ACHN (cell line): ENCODE measurements at places on chromosomes 16 and 17.

- no peak for DNase-seq
These were observed 37.1 kb downstream of the AMFR start for GRCh38 chr16:56388209-56388608.

- DNase-seq = no peak
These were observed 217.5 kb upstream of the CHMP6 start for GRCh38 chr17:80774146-80774545.

GRCh38 chr17:17564896-17565295 is 26.6 kb downstream of the PEMT start:
- no peak for DNase-seq

- DNase-seq = no peak
These were observed 73.9 kb upstream of the SOX9 start for GRCh38 chr17:72046643-72047612.

DNA sequence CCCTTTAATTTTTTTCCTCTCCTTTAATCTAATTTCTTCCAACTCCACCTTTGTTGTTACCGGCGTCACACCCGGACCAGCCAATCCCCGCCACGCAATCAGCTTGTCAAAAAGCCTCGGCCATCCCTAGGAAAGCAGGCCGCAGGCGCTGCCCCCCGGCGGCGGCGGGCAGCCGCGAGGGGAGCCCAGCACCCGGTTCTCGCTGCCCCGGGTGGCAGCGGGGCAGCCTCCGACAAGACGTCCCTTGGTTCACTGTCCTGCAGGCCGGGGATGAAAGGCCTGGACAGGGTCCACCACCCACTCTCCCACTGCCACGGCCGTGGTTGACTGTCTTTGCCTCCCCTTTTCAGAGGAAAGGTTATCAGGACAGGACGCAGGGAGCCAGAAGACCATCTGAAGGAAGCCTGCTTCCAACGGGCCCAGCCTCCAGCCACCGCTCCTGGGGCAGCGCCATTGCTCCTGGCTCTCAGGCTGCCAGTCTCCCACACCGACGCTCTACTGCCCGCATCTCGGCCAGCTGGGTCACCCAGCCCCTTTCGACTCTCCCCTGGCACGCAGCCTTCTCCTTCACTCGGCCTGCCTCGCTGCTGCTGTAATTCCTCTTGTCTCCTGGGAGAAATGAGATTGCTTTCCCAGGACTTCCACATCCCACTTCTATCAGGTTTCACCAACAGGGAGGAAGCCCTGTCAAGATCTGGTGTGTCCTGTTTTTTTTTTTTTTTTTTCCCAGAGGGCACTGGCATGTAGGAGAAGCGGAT is 2.8 kb upstream of the UBTF start:
- peak; percentile 85 for DNase-seq

DNA sequence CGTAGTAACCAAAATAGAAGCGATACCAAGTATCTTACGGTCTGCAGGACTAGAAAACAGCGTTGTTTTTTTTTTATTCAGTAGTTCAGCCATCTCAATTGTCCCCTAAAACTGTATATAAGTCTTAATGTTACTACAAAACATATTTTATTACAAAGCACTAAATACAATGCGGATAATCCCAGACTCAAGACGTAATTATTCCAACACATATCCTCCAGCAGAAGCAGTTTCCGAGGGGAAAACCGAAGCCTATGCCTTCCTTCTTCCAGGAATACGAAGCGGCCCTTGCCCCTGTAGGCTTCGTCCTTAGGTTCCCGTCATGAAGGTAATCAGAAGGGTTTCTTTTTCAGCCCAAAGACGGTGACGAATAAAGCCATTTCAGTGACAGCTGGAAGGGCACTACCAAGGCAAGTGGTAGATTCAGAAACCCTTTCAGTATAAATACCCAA is 2.3 kb downstream of the TMEM107 start:
- no peak for DNase-seq

- DNase-seq = no peak
These were observed 43.9 kb upstream of the ICAM2 start for GRCh38 chr17:64064331-64064730.
